Muscle of leg (tissue), 16 donors: ENCODE measurements at places on chromosomes 6 and 20. TPM values are rescaled to one million over a fixed set of nuclear protein-coding genes. Genes with fewer than 3 reads are reported as not detected.

RCAN2 gene
- total RNA-seq: 2.2 TPM

LAMA5 gene
- total RNA-seq: 30.9 TPM

NEU1 gene
- total RNA-seq: 27.1 TPM

ERVFRD-1 gene
- total RNA-seq: 0.04 TPM

GRCh38 chr20:35311822-35312221 is 19.6 kb upstream of the FAM83C start:
- DNase-seq: no peak

DNA sequence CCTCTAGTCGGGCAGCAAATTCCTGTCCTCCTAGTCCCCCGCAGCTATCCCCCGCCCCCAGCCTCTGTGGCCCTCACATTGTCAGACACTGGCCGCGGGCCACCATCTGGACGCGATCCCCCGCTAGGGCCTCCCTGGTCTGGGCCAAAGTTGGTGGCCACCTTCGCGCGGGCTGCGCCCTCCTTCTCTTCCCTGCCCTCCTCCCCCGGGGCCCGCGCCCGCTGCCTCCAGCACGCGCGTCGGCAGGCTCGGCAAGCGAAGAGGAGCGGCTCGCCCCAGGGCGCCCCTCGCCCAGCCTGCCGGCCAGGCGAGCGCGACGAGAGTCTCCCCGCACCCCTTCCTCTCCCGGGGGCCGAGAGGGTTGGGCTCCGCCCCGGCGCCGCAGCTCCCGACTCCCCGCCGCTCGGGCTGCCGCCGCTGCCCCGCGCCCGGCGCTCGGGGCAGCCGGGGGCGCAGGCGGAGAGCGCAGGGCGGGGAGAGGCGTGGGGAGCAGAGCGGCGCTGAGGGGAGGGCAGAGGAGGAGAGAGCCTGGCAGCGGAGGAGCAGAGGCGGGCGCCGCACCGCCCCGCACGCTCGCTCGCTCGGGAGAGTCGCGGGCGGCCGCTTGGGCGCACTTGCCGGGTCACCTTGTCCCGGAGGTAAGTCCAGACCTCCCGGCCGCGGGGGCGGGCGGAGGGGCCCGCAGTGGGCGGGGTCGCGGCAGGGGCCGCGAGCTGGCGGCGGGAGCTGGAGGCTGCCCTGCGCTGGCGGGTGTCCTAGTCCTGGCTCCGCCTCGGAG is at the start of gene SYNDIG1:
SYNDIG1 (plus strand) TSS at position 514 of the 778 bp plus-strand sequence. CDS start 73,469 bp downstream, outside the sequence.
- DNase-seq: peak; percentile 42

- no peak for DNase-seq
Measured at GRCh38 chr6:160279850-160280249, 21.2 kb upstream of the SLC22A2 start.

DNA sequence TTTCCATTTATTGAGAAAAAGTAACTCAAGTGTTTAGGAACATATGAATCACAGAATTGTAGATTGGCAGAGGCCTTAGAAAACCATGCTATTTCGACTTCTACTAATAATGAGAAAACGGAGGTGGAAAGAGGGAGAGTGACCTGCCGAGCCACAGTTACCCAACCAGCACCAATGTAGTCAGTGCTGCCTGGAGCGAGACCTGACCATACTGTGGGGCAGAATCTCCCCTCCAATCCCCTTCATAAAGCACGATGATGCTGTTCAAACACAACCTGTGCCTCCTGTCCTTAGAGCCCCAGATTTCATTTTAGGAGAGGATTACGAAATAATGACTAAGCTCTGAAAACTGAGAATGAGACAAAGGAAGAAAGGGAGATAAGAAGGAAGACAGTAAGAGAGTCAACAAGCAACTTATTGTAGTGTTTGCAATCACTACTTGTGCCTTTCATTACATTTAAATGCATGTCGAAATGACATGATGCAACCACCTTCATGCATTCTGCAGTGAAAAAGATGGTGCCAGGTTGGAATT is 70.6 kb downstream of the ATXN1 start:
- peak; percentile 26 for DNase-seq

DNA sequence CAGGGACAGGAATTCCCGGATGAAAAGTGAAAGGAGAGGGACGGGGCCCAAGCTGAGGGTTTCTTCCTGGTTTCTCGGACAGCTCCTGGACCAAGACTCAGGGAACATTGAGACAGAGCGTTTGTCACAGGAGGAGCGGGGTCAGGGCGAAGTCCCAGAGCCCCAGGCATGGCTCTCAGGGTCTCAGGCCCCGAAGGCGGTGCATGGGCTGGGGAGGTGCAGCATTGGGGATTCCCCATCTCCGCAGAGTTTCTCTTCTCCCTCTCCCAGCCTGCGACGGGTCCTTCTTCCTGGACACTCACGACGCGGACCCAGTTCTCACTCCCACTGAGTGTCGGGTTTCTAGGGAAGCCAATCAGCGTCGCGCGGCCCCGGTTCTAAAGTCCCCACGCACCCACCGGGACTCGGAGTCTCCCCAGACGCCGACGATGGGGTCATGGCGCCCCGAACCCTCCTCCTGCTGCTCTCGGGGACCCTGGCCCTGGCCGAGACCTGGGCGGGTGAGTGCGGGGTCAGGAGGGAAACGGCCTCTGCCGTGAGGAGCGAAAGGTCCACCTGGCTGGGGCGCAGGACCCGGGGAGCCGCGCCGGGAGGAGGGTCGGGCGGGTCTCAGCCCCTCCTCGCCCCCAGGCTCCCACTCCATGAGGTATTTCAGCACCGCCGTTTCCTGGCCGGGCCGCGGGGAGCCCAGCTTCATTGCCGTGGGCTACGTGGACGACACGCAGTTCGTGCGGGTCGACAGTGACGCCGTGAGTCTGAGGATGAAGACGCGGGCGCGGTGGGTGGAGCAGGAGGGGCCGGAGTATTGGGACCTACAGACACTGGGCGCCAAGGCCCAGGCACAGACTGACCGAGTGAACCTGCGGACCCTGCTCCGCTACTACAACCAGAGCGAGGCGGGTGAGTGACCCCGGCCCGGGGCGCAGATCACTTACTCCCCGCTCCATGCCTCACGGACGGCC is 54.6 kb upstream of the POLR1H start:
- peak; percentile 43 for DNase-seq

DNA sequence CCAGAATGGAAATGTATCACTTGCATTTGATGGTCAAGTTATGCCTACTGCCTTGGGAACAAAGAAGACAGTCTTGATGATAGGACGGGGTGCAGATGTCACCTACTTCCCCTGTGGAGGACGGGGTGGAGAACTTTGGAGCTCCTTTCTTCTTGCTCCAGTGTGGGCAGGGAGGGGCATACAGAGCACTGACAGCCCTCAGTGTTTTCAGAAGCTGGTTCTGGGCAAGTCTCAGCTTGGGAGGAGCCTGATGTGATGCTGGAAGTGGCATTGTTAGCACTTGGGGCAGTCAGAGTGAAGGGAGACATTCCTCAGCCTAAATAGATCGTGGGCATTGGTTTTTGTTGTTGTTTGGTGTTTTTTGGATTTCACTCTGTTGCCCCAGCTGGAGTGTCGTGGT is 59.7 kb downstream of the SYNJ2 start:
- DNase-seq: no peak

- no peak for DNase-seq
Measured at GRCh38 chr6:1482381-1483166, 93.2 kb downstream of the FOXF2 start.

- DNase-seq: peak; percentile 97
Measured at GRCh38 chr20:63835021-63835858, 4.2 kb upstream of the ZBTB46 start.

DNA sequence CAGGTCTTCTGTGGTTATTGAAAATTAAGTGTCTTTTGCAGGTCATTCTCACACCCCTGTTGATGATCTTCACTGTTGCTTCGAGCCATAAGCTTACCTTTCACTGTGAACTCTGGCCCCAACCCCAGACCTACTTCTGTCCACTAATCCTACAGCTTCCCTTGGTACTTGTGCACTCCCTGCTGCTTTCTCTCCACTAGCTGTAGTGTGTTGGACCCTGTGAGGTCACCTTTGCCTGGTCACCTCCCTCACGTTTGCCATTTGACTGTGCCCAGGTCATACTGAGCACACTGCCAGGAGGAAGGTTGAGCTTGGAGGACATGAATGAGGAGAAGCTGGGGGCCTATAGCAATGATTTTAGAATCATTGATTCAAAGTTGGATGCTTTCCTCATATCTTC is 94.0 kb downstream of the PLCB1 start:
- DNase-seq: no peak

DNA sequence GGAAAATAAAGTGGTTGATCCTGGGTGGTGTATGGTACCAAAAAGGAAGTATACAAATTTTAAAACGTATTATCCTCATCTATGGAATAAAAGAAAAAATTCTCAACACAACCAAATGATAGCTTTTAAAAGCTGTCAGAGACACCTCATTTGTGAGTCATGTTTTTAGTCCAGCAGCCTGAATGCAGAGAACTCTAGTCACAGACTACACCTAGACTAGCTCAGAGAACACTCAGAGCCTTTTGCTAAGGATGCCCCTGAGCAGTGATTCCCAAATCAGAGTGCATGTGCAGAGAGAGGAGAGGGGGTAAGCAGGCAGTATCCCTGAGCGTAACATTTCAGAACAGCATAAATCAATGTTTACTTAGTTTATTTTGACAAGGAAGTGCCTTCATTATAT is 809.3 kb downstream of the HACE1 start:
- DNase-seq: no peak

DNA sequence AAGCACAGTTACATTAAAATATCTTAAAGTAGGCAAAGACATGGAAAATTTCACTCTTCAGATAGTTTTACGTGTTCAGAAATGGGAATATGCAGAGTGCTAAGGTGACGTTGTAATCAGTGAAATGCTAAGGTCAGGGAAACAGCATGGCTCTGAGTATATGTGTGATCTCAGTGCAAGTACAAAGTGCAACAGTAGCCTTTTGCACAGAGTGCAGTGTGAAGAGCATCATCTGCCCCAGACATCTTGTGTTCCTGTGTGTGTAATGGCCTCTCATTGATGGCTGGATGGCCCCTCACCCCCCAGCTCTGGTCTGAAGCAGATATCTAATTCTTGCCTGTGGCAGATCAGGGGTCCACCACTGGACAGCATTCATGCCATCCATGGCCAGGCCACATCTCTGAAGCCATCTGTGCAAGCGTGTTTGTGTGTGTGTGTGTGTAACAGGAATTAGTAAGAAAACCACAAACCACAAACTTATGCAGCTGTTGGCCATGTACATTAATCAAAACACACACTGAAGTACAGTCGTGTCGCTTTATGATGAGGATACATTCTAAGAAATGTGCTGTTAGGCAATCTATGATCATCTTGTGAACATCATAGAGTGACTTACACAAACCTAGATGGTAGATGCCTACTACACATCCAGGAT is 165.1 kb downstream of the RALGAPA2 start:
- no peak for DNase-seq

DNA sequence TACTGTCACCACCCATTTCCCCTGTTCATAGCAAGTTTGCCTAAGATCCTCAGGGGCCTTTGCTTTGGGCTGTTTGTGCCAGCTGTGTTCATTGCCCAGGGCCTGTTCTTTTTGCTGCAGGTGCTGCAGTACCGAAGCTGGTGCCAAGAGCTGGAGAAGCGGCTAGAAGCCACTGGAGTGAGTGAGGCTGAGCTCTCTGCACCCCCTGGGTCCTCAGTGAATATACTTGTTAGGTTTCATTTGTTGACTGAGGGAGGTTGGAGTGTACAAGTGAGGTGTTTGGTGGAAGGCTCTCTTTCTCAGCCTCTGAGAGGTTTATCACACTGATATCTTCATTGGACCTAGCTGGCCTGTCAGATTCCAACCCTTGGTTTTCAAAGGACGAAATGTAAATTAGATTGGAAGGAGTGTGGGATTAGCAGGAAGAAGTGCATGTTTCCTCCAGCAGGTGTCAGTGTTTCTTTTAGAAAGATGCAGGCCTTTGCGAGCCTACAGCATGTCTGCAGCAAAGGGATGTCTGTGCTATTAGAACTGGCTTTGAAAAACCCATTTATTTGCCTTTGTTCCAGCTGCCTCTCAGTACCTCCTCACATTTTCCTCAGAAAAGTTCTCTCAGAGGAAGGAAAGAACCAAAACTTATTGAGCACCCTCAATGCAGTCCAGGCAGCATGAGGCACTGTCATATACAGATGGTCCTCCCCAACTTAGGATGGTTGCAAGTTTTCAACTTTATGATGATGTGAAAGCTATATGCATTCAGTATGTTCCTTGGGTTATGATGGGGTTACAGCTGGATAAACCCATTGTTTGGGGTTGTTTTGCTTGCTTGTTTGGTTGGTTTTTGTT is 8.3 kb downstream of the CEP250 start:
- DNase-seq: peak; percentile 87
